Activated CD4-positive, alpha-beta T cell treated with anti-CD3 and anti-CD28 coated beads, Interleukin-2, amount 50 U/mL, for 4 hours (primary cell): ENCODE measurements at places on chromosomes 7 and 10.

DNA sequence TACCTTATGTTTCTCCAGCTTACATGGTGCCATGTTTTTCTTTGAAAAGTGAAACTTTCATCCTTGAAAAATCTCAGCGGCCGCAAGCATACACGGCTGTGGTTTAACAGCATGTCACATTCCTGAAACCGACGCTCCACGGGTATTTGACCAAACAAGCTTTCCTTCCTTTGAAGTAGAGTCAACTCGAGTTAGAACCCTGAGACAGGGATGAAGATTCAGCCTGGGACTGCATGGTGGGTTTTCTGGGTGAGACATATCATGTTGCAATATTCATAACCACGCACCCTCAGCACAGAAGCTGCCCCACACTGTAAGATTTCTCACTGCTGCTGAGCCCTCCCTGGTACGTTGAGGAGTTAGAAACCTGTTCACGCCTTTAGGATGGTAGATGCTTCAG, 8.1 kb downstream of the CYP26A1 start:
- DNase-seq, result no peak

DNA sequence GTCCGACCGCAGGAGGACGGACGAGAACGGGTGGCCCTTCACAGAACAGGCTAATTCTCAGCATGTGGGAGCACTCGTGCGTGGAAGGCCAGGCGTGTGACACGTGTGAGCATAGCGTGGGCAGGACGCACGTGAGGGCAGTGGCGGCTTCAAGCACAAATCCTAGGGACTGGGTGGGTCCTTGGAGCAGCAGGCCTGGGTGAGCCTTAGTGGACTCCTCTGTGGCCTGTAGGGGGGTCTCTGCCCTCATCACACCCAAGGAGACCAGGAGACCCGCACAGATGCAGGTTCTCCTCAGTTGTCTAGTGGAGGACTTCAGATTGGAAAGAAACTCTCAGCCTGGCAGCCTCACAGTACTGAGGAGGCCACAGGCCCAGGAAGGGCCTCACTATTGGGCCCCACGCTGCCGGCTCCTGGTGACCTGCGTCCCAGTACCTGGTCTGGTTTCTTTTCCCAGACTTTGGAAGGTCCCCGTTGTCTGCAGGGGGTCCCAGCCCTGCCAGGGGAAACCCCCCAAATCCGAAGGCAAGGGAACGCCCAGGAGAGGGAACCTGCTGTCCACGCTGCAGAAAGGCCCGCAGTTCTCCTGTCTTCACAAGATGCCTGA, 49.1 kb upstream of the FAM20C start:
- DNase-seq, result no peak

DNA sequence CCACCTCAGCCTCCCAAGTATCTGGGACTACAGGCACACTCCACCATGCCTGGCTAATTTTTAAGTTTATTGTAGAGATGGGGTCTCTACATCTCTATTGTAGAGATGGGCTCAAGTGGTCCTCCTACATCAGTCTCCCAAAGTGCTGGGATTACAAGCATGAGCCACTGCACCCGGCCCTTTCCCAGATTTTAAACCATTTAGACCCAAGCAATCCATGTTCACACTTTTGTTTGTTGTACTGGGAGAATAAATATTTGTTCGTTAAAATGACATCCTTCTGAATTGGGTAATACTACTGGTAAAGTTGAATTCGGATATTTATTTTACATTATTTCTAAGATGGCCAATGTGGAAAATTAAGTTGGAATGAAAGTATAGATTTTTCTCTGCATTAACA, 52.7 kb downstream of the MINPP1 start:
- DNase-seq, result no peak

DNA sequence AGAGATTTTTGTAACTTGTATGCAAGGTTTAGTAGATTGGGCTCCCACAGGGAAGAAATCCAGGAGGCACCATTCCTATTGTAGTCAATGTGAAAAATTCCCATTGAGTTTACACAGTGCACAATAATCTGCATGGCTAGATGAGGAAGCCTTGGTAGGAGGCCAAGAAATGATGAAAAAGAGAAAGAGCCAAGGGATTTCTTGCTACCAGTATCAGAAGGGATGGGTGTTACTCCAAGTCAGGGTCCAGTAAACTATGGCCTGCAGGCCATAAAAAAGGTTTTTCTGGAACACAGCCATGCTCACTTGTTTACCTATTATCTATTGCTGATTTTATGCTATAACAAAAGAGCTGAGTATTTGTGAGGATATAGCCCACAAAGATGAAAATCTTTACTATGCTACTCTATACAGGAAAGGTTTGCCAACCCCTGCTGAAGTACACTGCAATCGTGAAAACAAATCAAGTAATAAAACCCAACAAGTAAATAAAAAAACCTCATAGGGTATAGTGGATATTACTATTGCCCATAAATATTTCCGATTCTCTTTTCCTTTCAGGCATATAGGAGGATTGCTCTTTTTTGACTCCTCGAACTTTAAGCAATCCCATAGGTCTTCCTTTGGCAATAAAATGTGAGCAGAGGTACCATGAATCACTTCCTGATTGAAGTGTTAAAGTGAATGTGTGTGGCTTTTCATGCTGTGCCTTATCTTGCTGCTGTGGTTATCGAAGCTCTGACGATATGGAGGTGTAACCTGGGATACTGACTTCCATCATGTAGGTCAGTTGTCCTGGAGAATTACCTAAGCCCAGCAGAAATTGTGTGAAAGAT, 256.3 kb upstream of the MAGI2 start:
- DNase-seq, result no peak

GRCh38 chr7:95989301-95989700, 216.9 kb downstream of the DYNC1I1 start:
- no peak for DNase-seq

- DNase-seq, result no peak
Observed at GRCh38 chr10:107561136-107561650, 396.7 kb upstream of the SORCS1 start.

GRCh38 chr7:149733924-149734790, 39.2 kb downstream of the ZNF467 start:
- no peak for DNase-seq

DNA sequence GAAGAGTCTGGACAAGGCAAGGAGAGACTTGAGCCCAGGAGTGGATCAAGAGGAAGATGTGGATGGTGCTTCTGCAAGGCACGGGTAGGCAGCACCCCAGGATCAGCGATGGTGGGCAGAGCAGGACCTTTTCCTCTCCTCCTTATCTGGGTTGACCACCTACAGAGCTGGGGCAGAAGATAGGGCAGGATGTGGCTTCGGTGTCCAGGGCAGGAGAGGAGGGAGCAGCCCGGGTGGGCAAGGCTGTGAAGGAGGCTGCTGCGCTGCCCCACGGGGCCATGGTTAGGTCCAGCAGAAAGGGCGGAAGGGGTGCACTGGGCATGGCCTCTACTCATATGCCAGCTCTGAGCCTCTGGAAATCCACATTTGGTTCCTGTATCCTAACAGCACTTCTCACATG, 20.0 kb upstream of the PARP12 start:
- no peak for DNase-seq

DNA sequence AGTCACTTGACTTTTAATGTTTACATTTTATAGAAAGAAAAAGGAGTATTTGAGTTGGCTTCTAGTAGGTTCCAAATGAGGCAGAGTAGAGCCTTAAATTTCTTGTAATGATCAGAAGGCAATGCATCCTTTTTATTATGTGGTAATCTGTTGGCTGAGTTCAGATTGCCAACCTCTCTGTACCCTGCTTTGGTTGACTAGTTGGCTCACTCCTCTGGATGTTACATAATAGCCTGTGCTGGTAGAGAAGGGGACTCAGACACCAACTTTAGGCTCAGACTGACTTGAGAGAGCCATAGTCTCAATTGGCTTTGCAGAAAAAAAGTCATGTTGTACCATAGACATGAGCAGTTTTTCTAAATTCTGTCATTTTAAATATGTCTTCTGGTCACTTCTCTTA, 46.8 kb upstream of the GLCCI1 start:
- no peak for DNase-seq

DNA sequence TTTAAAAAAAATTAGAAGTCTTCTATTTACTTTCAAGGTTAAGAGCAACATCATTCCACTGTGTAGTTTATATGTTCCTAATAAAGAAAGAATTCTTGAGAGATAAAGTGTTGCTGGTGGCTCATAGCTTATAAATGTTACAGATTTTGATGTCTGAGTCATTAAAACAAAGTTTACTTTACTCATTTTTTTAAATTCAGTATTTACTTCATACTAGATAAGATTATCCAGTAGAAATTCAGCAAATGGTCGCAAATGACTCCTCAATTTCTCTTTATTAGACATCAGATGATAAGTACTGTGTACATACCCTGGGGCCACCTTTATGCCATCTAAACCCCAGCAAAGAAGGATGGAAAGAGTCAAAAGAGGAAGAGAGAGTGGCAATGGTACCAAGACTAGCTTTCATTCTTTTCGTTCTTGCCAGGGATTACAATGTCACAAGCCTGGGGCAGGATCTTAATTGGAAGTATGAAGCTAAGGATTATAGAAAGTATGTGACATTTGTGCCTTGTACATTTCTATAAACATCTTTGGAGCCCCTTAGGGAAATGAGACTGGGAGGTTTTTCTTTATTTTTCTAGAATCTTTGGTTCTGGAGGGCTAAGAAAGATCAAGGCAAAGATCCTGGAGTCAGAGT, 206.1 kb downstream of the CHRM2 start:
- no peak for DNase-seq

- DNase-seq, result no peak
Observed at GRCh38 chr7:140229101-140229525, 52.3 kb upstream of the KDM7A start.

DNA sequence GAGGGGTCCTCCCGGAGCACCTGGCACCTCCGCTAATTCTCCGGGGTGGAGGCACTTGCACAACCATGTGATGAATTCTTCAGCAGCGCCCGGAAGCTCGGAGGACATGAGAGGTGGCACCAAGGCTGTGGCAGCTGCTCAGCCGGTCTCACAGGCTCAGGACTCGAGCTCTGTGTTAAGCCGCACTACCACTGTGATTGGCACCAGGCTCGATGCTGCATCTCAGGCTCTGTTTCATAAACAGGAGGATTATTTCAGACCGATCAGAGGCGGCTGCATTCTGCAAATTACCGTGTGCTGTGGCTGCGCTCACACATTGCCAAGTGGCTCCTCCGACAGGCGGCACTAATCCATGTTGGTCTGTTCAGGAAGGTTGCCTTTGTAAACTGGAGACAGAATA, 495.2 kb downstream of the DNAJB6 start:
- DNase-seq, result no peak

- DNase-seq, result no peak
Observed at GRCh38 chr10:70223728-70224127, 9.5 kb downstream of the PPA1 start.

DNA sequence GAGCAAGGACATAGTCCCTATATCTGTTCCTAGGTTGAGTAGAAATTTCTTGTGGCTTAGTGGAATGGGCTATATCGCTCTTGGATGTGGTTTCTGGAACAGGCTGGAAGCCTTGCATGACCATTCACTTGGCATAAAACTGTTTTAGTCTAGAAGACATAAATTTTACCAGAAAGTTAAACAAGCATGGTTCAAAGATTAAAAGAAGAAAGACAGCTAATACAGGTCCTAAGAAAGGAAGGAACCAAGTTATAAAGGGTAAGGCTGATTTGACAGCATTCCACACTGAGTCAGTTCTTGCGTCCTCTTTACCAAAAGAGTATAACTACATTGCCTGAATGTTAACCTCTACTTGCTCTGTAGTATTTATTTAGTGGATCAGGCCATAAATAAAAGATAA, 724.2 kb downstream of the SORCS1 start:
- no peak for DNase-seq

DNA sequence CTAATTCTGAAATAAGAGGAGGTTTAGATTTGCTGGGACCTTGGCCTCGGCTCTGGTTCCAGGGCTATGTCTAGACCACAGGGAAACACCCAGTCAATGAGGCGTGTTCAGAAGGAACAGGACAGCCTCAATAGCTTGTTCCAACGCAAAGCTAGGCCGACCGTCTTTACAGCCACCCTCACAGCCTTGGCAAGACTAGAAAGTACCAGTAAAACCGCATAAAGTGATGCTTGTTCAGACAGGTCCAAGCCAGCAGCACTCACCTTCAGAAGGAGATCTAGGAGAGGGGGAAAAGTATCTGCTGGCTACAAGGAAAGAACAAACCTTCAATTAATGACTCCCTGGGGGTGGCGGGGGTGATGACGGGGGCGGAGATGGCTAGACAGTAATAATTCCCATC, 50.1 kb upstream of the LMTK2 start:
- no peak for DNase-seq

DNA sequence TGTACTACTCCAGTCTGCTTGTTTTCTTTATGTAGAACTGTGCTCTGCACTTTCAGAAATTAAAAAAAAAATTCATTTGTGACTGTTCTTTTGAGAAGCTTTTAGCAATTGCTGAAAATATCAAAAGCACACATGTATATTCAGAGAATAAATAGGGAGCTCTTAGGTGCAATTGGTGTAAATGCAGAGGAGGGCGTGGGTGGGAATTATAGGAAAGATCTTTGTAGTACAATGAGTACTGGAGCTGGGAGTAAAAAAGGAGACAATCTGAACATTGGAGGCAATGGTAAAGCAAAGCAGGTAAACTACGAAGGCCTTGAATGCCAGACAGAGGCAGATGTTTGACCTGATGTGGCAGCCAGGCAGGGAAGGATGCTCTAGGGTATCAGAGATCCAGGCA, 267.5 kb downstream of the SORCS3 start:
- DNase-seq, result no peak

- no peak for DNase-seq
Observed at GRCh38 chr7:93475811-93476210, 98.7 kb downstream of the CALCR start.
